ENCODE measurements at places on chromosomes 1 and 21.

- DNase-seq = no peak
Measured at GRCh38 chr1:56072310-56072709, 507.1 kb downstream of the PLPP3 start.

- DNase-seq = no peak
Measured at GRCh38 chr1:184469396-184469795, 82.6 kb downstream of the C1orf21 start.

GRCh38 chr1:116982319-116983004 lies 19.1 kb upstream of the CD101 start:
- DNase-seq = no peak

GRCh38 chr1:210747112-210747511 lies 386.8 kb downstream of the KCNH1 start:
- DNase-seq = no peak

- DNase-seq = no peak
Measured at GRCh38 chr1:22121421-22121911, 21.4 kb downstream of the WNT4 start.

GRCh38 chr1:10253755-10254154 lies 43.4 kb downstream of the KIF1B start:
- no peak for DNase-seq

DNA sequence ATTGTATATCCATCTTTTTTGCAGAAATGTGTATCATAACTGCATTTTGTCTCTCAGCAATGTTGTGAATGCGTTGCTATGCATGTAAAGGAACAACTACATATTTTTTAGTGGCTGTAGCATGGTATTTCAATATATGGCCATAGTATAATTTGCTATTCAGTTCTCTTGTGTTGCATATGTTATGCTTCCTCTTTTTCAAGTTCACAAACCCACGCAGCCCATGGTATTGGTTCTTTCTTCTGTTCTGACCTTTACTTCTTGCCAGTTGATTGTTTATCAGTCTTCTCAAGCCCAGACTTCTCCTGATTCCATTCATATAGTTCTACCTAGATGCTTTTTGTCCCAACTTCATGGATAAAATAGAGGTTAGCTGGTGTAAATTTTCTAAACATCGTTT lies 6.1 kb downstream of the SLC22A15 start:
- no peak for DNase-seq

GRCh38 chr1:47755101-47755990 lies 241.8 kb downstream of the TRABD2B start:
- peak; percentile 70 for DNase-seq

DNA sequence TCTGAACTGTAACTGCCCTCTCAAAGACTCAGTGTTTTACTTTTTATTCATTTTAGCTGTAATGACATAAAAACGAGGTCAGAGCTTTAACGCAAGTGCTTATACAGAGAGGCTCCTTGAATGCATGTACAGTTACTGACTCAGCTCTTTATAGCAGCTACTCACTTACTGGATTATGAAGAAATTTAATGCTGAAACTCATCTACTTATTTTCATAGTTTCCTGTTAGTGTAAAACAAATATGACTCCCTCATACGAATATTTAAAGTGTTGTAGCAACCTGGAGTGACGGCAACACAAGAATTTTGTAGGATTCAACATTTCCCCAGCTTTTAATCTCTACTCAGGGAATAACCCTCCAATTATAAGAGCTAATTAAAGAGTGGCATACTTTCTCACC lies 32.7 kb downstream of the ADSS2 start:
- DNase-seq = no peak

DNA sequence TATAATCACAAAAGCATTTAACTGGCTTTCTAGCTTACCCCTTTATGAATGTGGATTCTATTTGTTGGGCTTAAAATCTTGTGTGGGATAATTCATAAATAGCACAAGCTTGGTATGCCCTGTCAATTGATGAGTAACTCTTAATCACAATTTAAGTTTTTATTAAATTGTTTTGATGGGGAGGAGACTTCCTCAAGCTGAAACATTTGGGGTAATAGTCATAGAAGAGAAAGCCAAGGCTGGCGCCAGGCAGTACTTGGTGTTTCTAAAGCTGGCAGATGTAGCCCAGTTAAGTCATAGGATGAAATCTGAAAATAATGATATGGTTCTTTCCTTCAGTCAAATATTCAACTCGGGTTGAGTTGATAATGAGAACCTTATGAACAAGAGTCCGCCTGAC lies 167.2 kb downstream of the FMN2 start:
- no peak for DNase-seq

- DNase-seq = peak; percentile 37
Measured at GRCh38 chr1:229674042-229674441, 48.0 kb downstream of the URB2 start.

GRCh38 chr21:15252431-15252830 lies 187.6 kb upstream of the NRIP1 start:
- no peak for DNase-seq

- DNase-seq = no peak
Measured at GRCh38 chr1:29649189-29650040, 413.1 kb downstream of the PTPRU start.

DNA sequence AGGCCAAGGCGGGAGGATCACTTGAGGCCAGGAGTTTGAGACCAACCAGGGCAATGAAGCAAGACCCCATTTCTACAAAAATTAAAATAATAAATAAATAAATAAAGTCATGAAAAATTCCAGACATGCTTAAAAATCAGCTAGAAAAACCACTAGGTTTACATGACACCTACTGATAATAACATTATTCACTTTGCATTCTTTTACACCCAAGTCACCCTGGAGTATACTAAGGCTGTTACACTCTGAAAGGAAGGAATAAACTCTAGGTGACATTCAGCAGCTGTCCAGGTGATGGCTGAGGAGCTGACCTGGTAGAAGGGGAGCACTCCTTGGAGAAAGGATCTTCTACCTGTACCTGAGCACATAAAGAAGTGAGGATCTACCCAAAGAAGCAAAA lies 179.2 kb downstream of the ZNF281 start:
- DNase-seq = no peak

DNA sequence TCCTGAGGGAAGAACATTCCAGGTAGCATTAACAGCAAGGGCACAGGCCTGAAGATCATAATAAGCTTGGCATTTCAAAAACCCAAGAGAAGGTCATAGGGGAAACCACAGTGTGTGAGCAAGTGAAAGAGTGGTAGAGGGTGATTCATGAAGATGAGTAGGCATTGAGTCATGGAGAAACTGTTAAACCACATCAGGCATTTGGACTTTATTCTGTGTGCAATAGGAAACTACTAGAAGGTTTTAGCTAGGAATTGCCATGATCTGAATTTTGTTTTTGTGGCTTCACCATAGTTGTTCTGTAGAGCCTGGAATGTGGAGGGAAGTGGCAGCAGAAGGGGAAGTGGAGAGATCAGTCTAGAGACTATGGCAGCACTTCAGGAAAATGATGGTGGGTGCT lies 359.0 kb upstream of the PTBP2 start:
- DNase-seq = no peak

- DNase-seq = no peak
Measured at GRCh38 chr1:115289940-115290339, 48.1 kb downstream of the NGF start.

DNA sequence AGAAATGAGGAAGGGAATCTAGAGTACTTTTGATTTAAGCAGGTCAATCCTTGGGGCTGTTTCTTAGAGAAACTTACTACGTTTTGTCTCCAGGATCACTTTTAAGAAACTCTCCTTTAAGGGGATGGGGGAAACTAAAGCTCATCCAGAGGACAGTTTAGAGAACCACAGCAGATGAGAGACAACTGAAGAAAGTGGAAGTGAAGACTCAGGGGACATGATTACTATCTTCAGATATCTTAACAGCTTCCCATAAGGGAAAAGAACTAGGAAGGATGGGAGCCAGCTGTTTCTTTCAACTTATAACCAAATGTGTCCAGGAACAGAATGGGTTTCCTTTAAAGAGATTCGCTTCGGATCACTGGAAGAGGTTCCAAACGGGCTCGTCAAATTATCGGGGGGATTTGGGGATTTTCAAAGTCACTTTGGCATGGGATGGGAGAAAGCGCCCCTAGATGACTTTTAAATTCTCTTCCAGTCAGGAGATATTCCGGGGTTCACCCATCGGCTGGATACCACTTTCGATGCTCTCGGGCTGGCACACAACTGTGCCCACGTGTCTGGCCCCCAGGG lies 1.2 kb downstream of the SCMH1 start:
- DNase-seq = no peak

- DNase-seq = peak; percentile 30
Measured at GRCh38 chr21:38831526-38832467, 26.1 kb downstream of the ETS2 start.

DNA sequence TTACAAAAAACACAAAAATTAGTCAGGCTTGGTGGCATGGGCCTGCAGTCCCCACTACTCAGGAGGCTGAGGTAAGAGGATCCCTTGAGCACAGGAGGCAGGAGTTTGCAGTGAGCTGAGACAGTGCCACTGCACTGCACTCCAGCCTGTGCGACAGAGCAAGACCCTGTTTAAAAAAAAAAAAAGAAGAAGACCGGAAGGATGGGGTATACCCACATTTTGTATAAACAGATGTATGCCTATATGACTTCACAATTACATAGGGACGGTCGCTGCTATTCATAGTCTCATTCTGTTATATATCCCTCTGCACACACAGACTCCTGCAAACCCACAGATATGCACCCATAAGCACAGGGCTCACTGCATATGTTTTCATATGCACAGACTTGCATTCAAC lies 12.7 kb downstream of the LCK start:
- peak; percentile 47 for DNase-seq

- DNase-seq = no peak
Measured at GRCh38 chr1:44316231-44316759, 38.8 kb downstream of the ERI3 start.

GRCh38 chr1:163412221-163412620 lies 90.5 kb downstream of the NUF2 start:
- DNase-seq = no peak

DNA sequence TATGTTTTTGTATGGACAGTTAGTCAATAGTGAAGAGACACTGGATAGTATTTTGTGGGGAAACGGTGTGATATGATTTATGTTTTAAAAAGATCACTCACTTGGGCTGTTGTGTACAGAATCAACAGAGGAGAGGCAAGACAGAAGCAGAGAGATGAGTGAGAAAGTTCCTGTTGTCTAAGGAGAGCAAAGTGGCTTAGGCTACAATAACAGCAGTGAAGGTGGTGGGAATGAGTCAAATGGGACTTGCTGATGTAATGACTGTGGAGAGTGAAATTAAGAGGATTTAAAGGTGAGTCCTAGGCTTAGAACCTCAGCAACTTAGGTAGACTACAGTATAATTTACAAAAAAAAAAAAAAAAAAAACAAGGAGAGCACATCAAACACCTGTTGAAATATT lies 169.2 kb upstream of the HP1BP3 start:
- DNase-seq = no peak

DNA sequence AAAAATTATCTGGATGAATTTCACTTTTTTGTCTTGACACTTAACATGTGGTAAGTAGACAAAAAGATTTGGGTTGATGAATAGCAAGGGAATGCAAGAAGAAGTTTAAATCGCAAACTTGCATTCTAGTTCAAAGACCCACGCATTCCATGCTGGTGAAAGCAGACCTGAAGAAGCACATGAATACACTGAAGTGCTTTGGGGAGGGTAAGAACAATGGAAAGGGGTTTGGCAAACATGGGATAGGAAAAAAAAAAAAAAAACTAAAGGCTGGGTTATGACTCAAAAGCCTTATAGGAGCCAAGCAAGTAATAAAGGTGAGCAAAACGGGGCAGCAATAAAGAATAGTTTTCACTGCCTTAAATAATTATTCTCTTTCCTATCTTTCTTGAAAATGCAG lies 450.2 kb downstream of the LMO4 start:
- DNase-seq = no peak

DNA sequence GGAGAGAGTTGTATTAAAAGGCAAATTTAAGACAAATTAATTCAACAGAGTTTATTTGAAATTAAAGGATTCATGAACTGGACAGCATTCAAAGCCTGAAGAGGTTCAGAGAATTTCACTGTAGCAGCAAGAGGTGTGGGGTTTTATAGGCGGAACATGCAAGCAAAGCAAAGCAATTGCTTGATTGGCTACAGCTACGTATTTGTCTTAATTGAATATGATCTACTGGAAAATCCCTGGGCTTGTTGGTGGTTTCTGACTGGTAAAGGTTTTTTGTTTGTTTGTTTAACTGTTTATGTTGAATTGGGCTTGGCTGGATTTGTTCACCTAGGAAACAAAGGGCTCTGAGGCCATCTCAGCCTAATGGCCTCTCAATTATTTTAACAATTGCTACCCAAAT lies 61.5 kb downstream of the KCNK1 start:
- no peak for DNase-seq

- no peak for DNase-seq
Measured at GRCh38 chr21:15495965-15496364, 233.8 kb upstream of the USP25 start.

- DNase-seq = no peak
Measured at GRCh38 chr1:13766592-13767564, 66.9 kb downstream of the PRDM2 start.

DNA sequence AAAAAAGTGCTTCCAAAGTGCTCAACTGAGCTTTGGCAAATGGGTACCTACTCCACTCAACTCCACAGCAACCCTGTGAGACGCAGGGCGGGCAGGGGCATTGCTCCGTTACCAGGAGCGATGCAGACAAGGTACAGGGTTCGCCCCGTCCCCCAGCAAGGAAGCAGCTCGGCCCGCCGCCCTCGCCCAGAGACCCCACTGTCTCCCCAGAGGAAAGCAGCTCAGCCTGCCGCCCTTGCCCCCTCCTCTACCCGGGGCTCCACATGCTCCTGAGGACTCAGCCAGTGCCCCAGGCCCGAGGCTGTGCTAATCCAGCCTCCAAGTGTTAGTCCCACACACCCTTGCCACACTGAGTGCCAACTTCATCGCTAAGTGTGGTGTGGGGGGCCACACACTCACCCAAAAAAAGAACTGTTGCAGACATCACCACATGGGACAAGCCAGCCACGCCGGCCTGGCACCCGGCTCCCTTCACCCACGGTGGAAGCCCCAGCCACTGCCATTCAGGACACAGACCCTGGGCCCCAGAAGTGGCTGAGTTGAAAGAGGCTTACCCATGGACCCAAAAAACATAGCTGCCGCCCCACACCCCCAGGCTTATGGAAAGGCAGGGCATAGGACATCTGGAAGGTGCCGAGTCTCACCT lies 26.3 kb downstream of the WDR4 start:
- no peak for DNase-seq

DNA sequence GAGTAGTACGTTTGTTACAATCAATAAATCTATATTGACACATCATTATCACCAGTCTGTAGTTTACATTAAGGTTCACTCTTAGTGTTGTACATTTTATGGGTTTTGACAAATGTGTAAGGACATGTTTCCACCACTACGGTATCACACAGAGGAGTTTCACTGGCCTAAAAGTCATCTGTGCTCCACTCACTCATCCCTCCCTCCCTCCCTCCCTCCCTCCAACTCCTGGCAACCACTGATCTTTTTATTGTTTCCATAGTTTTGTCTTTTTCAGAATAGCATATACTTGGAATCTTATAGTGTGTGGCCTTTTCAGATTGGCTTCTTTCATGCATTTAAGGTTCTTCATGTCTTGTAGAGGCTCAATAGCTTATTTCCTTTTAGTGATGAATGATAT lies 44.1 kb upstream of the RHOU start:
- no peak for DNase-seq

GRCh38 chr1:67642629-67643028 lies 42.4 kb upstream of the GADD45A start:
- DNase-seq = no peak

Data from activated naive CD4-positive, alpha-beta T cell treated with anti-CD3 and anti-CD28 coated beads, Interleukin-2, amount 10 ng/mL, durations not matched to agents 7 days and 5 days (primary cell).